ENCODE measurements at places on chromosomes 2 and 18.

GRCh38 chr2:102335871-102336366 lies 19.7 kb upstream of the IL18R1 start:
- DNase-seq: no peak

GRCh38 chr2:99682275-99683060 lies 192.7 kb upstream of the REV1 start:
- DNase-seq: no peak

- peak; percentile 79 for DNase-seq
These were observed 125.6 kb downstream of the PLB1 start for GRCh38 chr2:28621172-28622100.

- no peak for DNase-seq
These were observed 86.6 kb downstream of the POLR1A start for GRCh38 chr2:86019121-86019520.

DNA sequence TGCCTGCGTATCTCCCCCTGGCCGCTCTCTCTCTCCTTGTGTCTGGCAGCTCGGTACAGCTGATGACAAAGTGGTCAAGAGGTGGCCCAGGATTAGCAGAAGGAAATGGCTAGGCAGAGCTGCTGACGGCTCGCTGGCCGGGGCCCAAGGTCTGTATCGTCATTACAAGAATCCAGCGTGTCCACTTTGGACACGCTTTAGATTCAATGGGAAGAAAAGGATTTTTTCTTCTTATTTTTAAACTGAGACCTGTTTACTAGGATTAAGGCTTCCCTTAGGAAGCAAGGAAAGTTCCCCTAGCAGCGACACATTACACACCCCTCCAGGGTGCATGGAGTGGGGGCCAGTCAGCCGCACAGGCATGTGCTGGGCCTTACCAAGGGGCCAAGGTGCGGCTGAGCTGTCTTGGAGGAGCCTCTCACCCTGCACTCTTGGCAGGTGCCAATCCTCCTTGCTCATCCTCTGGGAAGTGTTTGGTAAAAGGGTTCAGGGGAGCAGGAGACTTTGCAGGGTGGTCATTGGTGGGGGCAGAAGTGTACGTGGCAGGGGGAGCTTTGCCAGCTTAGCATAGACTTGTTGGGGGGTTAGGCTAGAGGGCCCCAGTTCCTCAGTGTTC lies 76.8 kb downstream of the POLR1A start:
- DNase-seq: no peak

GRCh38 chr2:45797451-45798230 lies 146.2 kb downstream of the PRKCE start:
- no peak for DNase-seq

DNA sequence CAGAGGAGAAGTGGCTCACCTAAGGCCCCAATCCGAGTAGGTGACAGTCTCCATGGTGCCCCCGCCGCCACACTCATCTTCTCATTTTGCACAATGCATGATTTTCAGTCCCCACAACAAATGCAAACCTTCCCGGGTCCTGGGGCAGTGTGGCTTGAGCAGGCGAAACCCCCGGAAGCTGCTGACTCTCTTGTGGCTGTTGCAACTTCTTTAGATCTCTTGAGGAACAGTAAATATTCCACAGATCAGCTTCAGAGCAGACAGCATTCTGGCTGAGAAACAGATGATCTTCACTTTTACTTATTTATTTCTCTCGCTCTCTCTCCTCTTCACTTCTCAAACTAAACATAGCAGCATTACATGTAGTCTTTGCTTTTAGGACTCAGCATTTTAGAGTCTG lies 51.9 kb downstream of the ASAP2 start:
- DNase-seq: no peak

- no peak for DNase-seq
These were observed 900 bp downstream of the SLC40A1 start for GRCh38 chr2:189579585-189580186.

DNA sequence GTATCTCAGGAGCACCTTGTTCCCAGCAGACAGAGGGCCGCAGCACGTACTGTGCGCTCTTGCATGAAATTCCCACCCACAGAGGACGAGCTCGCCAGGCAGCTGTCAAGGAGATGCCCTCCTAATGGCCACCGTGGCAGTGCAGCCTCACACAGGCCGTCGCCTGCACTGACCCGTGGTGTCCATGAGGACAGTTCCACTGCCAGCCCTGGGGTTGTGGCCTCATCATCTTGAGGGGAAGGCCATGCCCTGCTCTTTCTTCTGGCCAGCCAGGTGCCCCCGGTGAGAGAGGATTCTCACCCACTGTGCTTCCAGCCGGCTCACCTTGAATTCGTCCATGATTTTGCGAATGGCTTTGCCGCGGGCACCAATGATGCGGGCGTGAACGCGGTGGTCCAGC lies 42.0 kb downstream of the ANO7 start:
- no peak for DNase-seq

DNA sequence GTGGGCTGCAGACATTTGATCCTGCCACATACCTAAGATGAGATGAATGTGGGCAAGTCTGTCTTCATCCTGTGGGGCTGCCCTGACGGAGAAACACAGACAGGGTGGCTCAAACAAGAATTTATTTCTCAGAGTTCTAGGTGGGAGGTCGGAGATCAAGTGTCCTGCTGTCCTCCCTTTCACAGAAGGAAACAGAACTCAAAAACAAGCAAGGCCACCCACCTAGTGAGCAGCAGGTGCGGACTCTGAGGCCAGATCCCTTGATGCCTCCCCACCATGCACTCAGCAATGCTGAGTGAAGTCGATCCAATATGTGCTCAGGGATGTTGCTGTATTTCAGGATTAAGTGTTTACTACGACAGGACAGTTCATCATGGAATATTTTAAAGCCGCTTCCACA lies 63.0 kb upstream of the SNTG2 start:
- DNase-seq: no peak

DNA sequence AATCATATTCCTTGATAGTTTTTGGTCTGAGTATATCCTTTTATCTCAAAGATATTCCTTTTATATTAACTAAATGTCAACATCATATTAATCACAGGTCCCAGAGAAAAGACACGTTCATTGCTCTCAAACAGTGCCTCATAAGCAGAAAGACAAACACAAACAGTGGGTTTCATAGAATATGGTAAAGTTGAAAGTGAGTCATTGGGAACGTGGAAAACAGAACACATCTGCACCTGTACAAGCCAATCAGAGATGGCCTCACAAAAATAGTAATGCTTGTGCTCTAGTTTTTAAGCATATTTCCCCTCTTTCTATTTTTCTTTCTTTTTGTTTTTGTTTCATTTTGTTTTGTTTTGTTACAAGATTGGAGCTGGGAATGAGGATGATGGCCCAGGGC lies 328.4 kb upstream of the MAP2 start:
- no peak for DNase-seq

GRCh38 chr2:73203055-73203681 lies 794 bp downstream of the NOTO start:
- no peak for DNase-seq

GRCh38 chr2:171894612-171894947 lies 536 bp upstream of the SLC25A12 start:
- no peak for DNase-seq

DNA sequence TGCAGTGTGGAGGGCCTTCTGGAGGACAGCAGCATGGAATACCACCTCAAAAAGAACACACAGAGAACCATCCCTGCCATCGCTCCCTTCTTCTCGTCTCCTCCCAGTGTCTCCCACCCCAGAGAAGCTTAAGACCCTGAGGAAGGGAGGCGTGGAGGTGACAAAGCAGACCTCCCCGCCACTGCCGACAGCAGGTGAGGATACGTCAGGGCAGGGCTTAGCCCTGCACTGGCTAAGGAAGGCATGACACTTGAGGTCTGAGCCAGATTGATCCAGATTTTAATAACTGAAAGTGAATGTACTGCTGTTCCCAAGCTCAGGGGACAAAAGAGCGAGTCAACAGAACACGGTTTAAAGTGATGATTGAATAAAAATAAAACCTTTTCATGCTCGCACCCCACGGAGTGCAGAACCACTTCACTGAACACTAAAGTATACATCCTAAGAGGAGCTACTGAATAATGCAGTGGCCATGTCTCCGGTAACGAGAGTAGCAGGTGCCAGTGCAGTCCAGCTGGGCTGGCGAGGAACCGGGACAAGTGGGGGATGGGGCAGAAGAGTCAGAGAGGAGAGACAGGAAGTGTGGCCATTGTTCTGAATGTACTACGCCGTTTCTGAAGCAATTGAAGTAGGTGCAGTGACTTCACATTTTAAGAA lies 391.0 kb downstream of the CDH2 start:
- DNase-seq: peak; percentile 84

DNA sequence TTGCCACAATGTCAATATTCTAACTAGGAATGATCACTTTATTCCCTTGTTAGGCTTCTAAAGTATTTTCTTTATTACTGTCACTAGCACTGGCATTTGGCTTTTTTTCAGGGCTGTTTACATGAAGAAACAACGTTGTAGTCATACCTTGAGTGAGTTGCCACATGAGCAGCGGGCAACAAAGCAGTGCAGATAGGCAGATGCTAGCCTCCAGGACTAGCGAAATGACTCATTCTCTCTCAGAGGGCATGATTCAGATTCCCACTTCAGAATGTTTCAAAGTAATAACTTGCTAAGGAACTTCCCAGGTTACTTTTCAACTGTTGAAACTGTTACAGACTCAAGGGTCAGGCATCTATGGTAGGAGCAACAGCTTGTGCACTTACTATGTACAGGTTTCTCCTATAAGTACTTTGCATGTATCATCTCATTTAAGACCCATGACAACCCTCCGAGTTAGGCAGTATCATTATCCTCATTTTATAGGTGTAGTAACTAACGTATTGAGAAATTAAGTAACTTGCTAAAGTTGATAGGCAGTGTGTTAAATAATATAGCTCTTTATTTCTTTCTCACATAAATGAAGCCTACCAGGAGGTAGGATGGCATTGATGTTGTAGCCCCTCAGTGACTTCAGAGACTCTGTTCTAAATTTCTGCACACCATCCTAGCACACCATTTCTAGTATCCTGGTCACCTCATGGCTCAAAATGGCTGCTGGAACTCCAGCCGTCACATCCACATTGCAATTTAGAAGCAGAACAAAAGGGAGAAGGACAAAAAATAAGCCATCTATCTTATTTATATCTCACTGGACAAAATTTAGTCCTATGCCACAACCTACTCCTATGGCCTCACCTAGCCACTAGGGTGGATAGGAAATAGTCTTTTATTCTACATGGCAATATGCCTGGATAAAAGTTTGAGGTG lies 83.3 kb downstream of the ICOS start:
- no peak for DNase-seq

Data from NCI-H2107 (cell line).